ENCODE measurements at places on chromosomes 7 and 10.

- no peak for DNase-seq
Measured at GRCh38 chr10:378930-379704, 243.9 kb downstream of the ZMYND11 start.

GRCh38 chr7:1234881-1235500 lies 2.3 kb downstream of the UNCX start:
- DNase-seq: no peak

GRCh38 chr7:56009695-56010094 lies 41.5 kb downstream of the PSPH start:
- DNase-seq: peak; percentile 50

- DNase-seq: no peak
Measured at GRCh38 chr10:2387672-2388071, 650.3 kb upstream of the ADARB2 start.

GRCh38 chr10:17742918-17743317 lies 9.1 kb upstream of the TMEM236 start:
- DNase-seq: peak; percentile 53

GRCh38 chr7:149297034-149297755 lies 35.2 kb downstream of the ZNF783 start:
- DNase-seq: no peak
